ENCODE measurements at places on chromosomes 7 and 10.

DNA sequence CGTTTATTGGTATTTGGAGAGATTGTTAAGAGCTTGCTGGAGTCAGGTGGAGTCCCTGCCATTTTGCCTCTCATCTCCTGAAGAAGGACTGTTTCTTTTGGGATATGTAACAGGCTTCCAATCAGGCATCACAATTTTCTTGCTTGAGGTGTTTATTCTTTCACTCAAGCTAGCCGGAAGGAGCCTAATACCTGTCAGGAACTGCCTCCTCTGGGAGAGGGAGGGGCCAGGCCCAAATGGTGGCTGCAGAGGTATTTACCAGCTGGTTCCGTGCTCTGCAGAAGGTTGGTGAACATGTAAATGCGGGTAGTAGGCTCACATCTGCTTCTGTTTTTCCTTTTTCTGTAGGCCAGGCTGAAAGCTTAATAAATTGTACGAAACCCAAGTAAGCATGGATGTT is 114.0 kb downstream of the TCF7L2 start:
- no peak for DNase-seq

DNA sequence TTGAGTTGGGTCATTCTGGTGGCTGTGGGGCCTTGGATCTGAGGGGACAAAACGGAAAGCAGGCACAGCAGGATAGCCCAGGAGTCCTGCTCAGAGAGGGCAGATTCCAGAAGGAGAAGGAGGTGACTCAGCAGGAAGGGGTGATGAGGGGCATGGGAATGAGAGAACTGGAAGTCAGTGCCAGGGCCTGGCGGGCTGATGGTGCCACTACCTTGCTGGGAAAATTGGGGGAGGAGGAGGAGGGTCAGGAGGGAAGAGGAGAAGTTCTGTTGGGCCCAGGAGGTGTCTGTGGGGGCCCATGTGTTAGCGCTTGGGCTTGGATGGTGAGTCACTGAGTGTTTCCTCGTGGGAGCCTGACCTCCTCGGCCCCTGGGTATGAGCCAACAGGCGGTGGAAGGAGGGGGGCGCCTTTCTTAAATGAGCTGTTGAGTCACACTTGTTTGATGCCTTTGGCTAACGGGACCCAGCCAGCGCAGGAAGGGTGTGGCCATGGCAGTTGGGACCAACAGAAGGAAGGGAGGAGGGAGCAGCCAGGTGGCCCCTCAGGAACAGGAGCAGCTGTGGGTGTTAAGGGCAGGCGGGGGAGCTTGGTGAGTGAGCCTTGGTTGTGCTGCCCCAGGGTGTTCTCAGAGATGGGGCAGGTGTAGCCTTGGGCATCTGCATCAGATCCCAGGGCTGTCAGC is 130.0 kb upstream of the BTBD16 start:
- no peak for DNase-seq

DNA sequence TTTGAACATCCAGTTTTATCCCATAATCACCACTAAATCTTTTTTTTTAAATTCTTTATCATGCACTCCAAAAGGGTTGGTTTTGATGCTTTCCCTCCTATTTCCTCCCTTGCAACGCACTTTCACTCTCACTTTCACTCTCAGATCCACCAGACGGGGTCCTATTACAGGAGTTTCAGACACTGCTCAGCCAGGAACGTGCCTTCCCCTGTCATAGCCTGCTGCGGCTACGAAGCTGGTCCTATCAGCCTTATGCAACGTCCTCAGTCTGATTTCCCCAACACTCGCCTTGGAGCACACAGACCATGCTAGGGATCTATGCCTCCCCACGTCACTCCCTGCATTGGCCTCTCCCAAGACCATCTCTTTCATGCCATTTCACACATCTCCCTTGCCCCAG is 23.4 kb downstream of the ZPBP start:
- no peak for DNase-seq

DNA sequence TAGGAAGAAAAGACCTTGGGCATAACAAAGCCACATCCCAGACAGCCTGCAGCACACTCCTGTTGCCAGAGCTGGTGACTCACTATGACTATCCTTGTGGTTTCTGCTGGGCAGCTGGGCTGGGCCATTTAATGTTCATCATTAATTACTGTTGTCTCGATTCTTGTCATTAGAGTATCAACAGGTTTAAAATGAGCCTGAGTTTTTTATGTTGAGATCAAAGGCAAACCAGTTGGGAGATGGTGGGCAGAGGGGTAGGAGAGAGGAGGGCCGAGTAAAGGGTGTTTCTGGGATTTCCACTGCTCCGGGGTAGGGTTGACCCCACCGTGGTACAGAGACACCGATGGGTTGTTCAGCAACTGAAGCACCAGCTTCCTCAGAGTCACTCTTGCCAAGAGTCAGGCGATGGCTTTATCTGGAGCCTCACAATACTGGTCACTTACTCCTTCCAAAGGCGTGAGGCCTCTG is 128.7 kb upstream of the LYZL1 start:
- no peak for DNase-seq

DNA sequence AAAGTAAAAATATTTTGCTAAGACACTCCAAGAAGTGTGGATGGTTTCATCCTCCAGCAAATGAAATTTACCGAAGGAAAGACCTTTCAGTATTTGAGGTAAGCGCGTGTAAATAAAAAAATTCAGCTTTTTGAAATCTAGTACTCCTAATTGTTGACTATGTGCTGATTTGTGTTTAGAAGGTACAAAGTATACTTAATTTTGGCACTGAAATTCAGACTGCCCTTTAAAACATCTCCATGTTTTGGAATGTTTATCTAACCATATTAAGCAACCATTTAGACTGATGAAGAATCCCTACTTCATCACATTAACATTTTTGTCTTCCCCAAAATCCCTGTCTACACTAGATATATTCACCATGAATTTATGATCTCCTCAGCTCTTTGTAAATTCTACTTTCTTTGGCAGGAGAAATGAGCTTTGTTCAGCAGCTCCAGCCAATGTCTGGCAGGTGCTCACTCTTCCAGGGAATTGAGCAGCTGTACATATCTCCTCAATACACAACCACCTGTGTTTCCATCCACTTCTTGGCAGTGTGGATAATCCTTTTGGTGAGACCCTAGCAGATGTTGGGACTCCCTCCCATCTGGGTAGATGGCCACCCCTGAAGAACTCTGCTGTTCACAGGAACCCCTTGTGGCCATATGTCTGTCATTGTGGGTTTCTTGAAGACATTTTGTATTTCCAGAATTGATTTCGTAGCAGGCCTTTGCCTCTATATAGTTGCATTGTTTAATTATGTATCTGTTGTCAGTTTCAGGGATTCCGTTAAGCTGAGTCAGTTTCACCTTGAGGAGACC is 129.4 kb upstream of the SAMD8 start:
- DNase-seq, result no peak

- DNase-seq, result no peak
Measured at GRCh38 chr7:43325595-43325994, 213.1 kb downstream of the HECW1 start.

- DNase-seq, result no peak
Measured at GRCh38 chr10:27253576-27253975, 13.0 kb upstream of the ACBD5 start.

GRCh38 chr7:82404652-82405051 is 38.9 kb downstream of the CACNA2D1 start:
- DNase-seq, result no peak

GRCh38 chr10:13078912-13079775 is 20.8 kb upstream of the OPTN start:
- no peak for DNase-seq

- DNase-seq, result peak; percentile 96
Measured at GRCh38 chr10:88108115-88108610, 244.7 kb downstream of the PTEN start.

- no peak for DNase-seq
Measured at GRCh38 chr7:5567790-5568189, 144.2 kb upstream of the TNRC18 start.

DNA sequence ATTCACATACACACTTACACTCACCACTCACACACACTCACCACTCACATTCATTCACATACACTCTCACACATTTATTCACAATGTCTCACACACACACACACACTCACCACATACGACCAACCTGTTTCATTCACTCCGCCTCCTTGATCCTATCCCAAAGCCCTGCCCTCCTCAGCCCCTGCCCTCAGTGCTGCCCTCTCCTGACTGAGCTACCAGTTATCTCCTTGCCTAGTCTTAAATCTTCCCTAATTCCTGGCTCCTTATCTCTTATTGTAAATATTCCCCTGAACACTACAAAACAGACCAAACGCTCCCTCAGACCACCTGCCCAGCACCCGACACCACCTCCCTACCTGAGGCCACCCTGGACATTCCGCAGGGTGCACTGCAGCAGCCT is 26.1 kb upstream of the C10orf120 start:
- DNase-seq, result no peak

DNA sequence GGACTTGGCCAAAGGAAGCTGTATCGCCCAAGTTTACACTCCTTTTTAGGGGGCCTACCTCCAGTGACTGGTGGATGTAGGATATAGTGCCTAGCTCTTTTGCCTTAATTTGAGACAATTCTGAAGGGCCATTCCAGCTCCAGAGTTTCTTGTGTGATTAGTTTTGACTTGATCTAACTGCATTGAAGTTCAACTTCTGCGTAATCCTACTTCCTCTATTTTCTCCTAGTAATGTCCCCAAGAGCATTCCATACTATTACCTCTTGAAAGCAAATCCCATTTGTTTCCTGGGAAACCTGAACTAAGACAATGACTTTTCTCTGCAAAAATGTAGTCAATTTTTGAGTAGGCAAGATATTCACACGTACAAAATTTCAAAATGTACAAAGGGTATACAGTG is 4.7 kb upstream of the H2AZ2 start:
- peak; percentile 32 for DNase-seq

- no peak for DNase-seq
Measured at GRCh38 chr7:14639329-14639728, 263.2 kb downstream of the DGKB start.

DNA sequence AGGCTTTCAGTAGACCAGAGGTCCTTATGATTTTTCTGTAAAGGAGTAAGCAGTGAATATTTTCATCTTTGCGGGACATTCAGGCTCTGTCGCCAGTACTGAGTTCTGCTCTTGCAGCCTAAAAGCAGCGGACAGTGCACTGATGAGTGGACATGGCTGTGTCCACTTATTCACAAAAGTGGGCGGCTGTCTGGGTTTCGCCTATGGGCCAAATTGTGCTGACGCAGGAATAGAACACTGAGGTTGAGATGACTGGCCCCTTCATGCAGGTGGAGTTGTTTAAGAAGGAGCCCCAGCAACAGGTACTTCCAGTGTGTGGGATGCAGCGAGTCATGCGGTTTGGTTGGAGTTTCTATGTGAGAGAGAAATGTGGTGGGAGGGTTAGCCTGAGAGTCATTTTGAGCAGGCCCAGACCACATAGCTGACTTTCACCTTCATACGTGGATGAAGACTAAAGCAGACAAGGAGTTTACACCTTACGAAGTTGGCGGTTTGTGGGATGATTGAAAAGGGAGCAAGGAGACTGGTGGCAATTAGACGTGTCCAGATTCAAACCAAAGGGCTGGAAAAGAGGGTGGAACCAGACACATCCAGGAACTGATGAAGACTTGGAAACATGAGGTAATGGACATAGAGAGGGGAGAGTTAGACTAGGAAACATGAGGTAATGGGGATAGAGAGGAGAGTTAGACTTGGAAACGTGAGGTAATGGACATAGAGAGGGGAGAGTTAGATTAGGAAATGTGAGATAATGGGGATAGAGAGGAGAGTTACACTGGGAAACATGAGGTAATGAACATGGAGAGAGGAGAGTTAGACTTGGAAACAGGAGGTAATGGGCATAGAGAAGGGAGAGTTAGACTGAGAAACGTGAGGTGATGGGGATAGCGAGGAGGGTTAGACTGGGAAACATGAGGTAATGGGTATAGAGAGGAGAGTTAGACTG is 38.2 kb downstream of the WDR37 start:
- DNase-seq, result no peak

DNA sequence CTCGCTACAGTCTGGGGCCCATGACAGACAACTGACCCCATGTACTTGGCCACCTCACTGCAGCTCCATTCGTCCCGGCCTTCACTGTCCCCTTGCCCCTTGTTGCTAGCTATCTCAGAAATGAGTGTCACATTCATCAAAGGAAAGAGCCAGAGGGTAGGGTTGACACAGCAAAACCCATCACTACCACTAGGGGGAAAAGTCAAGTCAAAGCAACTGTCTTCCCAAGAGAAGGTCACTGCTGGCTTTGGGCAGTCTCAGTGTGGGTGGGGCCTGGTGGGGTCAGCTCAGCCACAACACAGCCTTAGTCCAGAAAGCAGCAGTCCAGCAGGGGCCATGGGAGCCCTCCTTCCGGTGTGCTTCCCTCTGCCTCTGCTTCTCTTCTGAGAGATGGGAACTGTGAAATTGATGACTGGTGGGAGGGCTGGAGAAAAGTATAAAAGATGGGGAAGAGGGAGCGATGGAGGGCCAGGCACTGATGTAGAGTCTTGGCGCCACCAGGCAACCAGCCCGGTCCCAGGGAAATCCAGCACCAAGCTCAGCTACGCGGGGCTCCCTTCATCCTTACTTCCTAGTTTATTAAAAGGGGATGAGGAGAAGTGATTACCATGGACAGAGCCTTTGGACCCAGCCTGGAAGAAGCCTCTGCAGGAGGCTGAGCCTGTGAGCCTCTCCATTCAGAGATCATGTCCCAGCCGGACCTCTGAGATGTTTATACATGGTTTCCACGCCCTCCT is 58.0 kb downstream of the PLXNA4 start:
- DNase-seq, result peak; percentile 32

GRCh38 chr10:80464557-80465450 is 10.7 kb downstream of the TSPAN14 start:
- DNase-seq, result no peak

- no peak for DNase-seq
Measured at GRCh38 chr10:49633327-49634068, 19.7 kb downstream of the CHAT start.

DNA sequence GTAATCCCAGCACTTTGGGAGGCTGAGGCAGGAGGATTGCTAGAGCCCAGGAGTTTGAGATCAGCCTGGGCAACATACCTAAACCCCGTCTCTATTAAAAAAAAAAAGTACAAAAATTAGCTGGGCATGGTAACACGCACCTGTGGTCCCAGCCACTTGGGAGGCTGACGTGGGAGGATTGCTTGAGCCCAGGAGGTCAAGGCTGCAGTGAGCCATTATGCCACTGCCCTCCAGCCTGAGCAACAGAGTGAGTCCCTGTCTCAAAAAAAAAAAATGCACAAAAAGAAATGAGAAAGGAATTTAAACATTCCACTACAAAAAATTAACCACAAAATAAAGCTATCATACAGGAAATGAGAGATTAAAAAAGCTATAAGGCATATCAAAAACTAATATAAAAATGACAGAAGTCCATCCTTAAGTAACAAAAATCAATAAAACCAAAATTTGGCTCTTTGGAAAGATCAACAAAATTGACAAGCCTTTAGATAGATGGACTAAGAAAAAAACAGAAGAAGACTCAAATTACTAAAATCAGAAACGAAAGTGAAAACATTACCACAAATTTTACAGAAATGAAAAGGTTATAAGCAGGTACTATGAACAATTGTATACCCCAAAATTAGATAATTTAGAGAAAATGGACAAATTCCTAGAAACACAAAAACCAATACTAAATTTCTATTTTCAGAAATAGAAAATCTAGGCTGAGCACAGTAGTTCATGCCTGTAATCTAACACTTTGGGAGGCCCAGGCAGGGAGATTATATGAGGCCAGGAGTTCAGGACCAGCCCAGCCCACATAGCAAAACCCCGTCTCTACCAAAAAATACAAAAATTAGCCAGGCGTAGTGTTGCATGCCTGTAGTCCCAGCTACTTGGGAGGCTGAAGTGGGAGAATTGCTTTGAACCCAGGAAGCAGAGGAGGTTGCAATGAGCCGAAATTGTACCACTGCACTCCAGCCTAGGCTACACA is 42.4 kb upstream of the NANOS1 start:
- DNase-seq, result no peak

GRCh38 chr10:130542761-130543160 is 406.6 kb downstream of the GLRX3 start:
- no peak for DNase-seq

All from Kasumi-1 (cell line).